Calu3 (cell line): ENCODE measurements at places on chromosomes 13 and 19. TPM values are rescaled to one million over a fixed set of nuclear protein-coding genes. Genes with fewer than 3 reads are reported as not detected.

- no peaks in the 10 kb centered on the region for H3K4me1 ChIP-seq
- no peak overlapping the region for H3K27ac ChIP-seq
Observed at GRCh38 chr13:22839603-22840530, 340.9 kb upstream of the SGCG start.

DNA sequence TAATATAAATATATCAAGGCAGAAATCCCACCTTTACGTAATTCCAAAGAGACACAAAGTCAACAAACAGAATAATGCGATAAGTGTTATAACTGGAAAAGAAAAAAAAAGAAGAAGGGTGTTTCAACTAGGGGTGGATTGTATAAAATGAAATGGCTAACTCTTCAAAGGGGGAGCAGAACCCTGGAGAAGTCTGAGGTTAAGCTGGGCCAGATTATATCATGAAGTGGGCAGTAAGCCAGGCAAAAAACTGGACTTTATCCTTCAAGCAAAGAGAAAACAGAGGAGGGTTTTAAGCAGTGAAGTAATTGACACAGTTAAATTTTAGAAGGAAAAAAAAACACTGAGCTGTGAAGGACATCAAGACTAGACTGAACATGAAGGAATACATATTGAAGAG lies 41.9 kb downstream of the TBC1D4 start:
- no peak overlapping the region for H3K4me3 ChIP-seq
- no peaks in the 10 kb centered on the region for H3K36me3 ChIP-seq
- no peaks in the 10 kb centered on the region for H3K27me3 ChIP-seq
- no peak overlapping the region for H3K27ac ChIP-seq
- DNase-seq, result no peak

- H3K36me3 ChIP-seq, result no peaks in the 10 kb centered on the region
- no peaks in the 10 kb centered on the region for H3K4me1 ChIP-seq
- no peak overlapping the region for H3K4me3 ChIP-seq
Observed at GRCh38 chr19:46821512-46822409, 28.9 kb downstream of the AP2S1 start.

DNA sequence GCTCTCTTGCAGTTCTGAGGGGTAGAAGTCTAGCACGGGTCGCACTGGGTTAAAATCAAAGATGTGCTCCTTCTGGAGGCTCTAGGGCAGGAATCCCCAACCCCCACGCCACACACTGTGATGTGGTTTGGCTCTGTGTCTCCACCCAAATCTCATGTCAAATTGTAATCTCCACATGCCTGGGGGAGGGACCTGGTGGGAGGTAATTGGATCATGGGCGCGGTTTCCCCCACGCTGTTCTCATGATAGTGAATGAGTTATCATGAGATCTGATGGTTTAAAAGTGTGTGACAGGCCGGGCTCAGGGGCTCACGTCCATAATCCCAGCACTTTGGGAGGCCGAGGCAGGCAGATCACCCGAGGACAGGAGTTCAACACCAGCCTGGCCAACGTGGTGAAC lies 26.6 kb upstream of the CALM3 start:
- peaks cover 9% of the 10 kb centered on the region for H3K4me1 ChIP-seq
- DNase-seq, result no peak
- H3K27me3 ChIP-seq, result peaks cover 56% of the 10 kb centered on the region

DNA sequence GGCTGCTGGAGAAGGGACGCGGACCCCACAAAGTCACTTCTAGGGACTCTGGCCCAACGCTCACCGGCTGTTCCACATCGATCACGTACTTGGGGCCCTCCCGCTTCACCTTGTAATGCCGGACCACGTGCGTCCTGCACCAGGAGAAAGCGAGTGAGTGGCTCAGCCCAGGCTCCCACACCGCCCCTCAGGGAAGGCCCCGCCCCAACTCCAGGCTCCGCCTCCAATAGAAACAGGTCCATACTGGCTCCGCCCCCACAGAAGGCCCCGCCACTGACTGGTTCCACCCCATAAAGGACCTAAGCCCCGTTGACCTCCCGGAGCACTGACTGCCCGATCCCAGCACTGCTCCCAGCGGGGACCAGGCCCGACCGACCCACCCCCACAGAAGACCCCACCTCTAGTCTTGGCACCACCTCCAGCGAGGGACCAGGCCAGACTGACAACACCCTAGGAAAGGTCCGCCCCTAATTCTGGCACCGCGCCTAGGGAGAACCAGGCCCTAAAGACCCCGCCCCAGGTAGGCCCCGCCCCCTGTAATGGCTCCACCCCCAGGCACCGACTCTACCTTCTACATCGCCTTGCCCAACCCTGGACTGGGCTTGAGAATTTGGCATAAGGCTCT lies 11.3 kb downstream of the STAP2 start:
- no peaks in the 10 kb centered on the region for H3K4me1 ChIP-seq
- H3K27ac ChIP-seq, result no peak overlapping the region
- no peaks in the 10 kb centered on the region for H3K27me3 ChIP-seq
- no peak overlapping the region for H3K4me3 ChIP-seq

- no peaks in the 10 kb centered on the region for H3K27me3 ChIP-seq
- H3K4me3 ChIP-seq, result no peak overlapping the region
- no peaks in the 10 kb centered on the region for H3K36me3 ChIP-seq
- DNase-seq, result no peak
- no peaks in the 10 kb centered on the region for H3K4me1 ChIP-seq
Observed at GRCh38 chr13:79870766-79871165, 389.8 kb downstream of the NDFIP2 start.

- H3K36me3 ChIP-seq, result no peaks in the 10 kb centered on the region
- peaks cover 8% of the 10 kb centered on the region for H3K4me1 ChIP-seq
- no peaks in the 10 kb centered on the region for H3K27me3 ChIP-seq
- DNase-seq, result peak; percentile 40
- no peak overlapping the region for H3K4me3 ChIP-seq
Observed at GRCh38 chr13:110006304-110006703, 219.9 kb upstream of the IRS2 start.

GRCh38 chr19:13920940-13921747 lies 15.1 kb downstream of the CC2D1A start:
- no peak overlapping the region for H3K27ac ChIP-seq
- no peaks in the 10 kb centered on the region for H3K27me3 ChIP-seq
- no peaks in the 10 kb centered on the region for H3K4me1 ChIP-seq
- no peak overlapping the region for H3K4me3 ChIP-seq
- DNase-seq, result no peak

GRCh38 chr19:1918975-1919374 lies 13.8 kb downstream of the ADAT3 start:
- DNase-seq, result no peak
- H3K27me3 ChIP-seq, result no peaks in the 10 kb centered on the region
- peaks cover 19% of the 10 kb centered on the region for H3K36me3 ChIP-seq
- H3K4me1 ChIP-seq, result no peaks in the 10 kb centered on the region

DNA sequence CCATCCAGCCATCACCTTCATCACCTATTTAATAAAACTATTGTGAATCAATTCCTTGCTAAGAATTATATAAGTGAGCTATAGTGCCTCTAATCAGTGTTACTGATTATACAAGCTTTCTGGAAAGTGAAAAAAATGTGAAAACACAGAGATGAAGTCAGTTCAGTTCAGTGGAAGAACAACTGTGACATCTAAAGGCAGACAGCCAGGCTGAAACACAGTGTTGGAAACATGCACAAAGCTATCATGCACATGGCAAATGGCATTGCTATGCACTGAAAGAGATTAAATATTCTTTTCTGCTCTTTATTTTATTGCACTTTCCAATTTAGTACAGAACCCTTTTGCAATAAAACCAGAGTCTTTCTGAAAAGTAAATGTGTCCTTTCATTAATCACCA lies 294.0 kb downstream of the RBM26 start:
- no peak for DNase-seq
- H3K36me3 ChIP-seq, result no peaks in the 10 kb centered on the region
- H3K27me3 ChIP-seq, result no peaks in the 10 kb centered on the region
- no peaks in the 10 kb centered on the region for H3K4me1 ChIP-seq
- no peak overlapping the region for H3K27ac ChIP-seq
- H3K4me3 ChIP-seq, result no peak overlapping the region

DNA sequence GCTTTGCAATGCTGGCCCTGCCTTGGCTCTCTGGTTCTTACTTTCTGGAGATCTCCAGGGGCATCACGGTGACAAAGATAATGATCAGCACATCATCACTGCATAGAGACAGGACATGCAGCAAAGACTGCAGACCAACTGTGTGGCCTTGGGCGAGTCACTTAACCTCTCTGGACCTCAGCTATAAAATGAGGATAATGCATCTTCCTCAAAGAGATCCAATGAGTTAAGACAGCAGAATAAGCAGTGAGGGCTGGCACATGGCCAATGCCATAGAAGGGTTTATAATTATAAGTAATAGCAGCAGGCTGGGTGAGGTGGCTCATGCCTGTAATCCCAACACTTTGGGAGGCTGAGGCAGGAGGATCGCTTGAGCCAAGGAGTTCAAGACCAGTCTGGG lies 2.4 kb downstream of the MAG start:
- H3K36me3 ChIP-seq, result no peaks in the 10 kb centered on the region
- H3K27me3 ChIP-seq, result peaks cover 46% of the 10 kb centered on the region
- no peak overlapping the region for H3K27ac ChIP-seq
- DNase-seq, result no peak

GRCh38 chr13:39596685-39597084 lies 6.3 kb downstream of the LHFPL6 start:
- H3K36me3 ChIP-seq, result no peaks in the 10 kb centered on the region
- H3K27me3 ChIP-seq, result peaks cover 15% of the 10 kb centered on the region
- no peak for DNase-seq
- no peak overlapping the region for H3K4me3 ChIP-seq

DNA sequence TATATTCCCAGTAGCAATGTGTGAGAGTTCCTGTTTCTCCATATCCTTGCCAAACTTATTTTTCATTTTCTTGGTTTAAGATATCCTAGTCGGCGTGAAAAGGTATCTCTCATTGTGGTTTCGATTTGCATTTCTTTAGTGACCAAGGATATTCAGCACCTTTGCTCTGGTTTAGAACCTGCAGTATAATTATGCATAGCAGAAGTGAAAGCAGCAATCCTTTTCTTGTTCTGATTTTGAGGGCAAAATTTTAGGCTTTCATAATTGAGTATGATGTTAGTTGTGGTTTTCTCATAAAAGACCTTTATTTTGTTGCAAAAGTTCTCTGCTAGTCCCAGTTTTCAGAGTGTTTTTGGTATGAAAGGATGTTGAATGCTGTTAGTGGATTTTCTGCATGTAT lies 491.0 kb downstream of the FGF9 start:
- no peaks in the 10 kb centered on the region for H3K27me3 ChIP-seq
- no peaks in the 10 kb centered on the region for H3K4me1 ChIP-seq
- DNase-seq, result no peak
- H3K36me3 ChIP-seq, result no peaks in the 10 kb centered on the region
- no peak overlapping the region for H3K4me3 ChIP-seq
- no peak overlapping the region for H3K27ac ChIP-seq

DNA sequence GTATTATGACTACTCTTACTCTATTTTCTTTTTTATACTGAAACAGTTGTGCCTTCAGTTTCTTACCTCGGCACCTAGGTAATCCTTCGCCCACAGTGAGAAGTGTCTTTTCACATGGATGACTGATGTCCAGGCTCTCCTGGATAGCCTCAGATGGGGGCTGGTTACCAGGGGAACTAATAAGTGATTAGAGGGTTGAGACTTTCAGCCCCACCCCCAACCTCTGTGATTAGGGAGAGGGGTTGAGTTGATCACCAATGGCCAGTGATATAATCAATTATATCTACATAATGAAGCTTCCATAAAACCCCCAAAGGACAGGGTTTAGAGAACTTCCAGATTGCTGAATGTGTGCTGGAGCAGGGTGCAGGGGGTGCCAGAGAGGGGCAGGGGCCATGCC lies 43.0 kb upstream of the GPR183 start:
- H3K27me3 ChIP-seq, result no peaks in the 10 kb centered on the region
- H3K4me1 ChIP-seq, result no peaks in the 10 kb centered on the region
- no peak for DNase-seq
- no peak overlapping the region for H3K27ac ChIP-seq
- H3K36me3 ChIP-seq, result no peaks in the 10 kb centered on the region

GRCh38 chr19:55691561-55692481 lies 16.8 kb downstream of the EPN1 start:
- H3K36me3 ChIP-seq, result peaks cover 73% of the 10 kb centered on the region
- H3K27me3 ChIP-seq, result no peaks in the 10 kb centered on the region
- no peak for DNase-seq
- peaks cover 12% of the 10 kb centered on the region for H3K4me1 ChIP-seq
- no peak overlapping the region for H3K4me3 ChIP-seq
- H3K27ac ChIP-seq, result no peak overlapping the region

- peaks cover 31% of the 10 kb centered on the region for H3K27me3 ChIP-seq
- no peak overlapping the region for H3K4me3 ChIP-seq
- no peak for DNase-seq
- H3K36me3 ChIP-seq, result no peaks in the 10 kb centered on the region
Observed at GRCh38 chr19:43124360-43124759, 41.9 kb upstream of the PSG2 start.

GRCh38 chr13:32150794-32151193 lies 119.2 kb downstream of the FRY start:
- no peaks in the 10 kb centered on the region for H3K27me3 ChIP-seq
- H3K27ac ChIP-seq, result no peak overlapping the region
- no peaks in the 10 kb centered on the region for H3K4me1 ChIP-seq

DNA sequence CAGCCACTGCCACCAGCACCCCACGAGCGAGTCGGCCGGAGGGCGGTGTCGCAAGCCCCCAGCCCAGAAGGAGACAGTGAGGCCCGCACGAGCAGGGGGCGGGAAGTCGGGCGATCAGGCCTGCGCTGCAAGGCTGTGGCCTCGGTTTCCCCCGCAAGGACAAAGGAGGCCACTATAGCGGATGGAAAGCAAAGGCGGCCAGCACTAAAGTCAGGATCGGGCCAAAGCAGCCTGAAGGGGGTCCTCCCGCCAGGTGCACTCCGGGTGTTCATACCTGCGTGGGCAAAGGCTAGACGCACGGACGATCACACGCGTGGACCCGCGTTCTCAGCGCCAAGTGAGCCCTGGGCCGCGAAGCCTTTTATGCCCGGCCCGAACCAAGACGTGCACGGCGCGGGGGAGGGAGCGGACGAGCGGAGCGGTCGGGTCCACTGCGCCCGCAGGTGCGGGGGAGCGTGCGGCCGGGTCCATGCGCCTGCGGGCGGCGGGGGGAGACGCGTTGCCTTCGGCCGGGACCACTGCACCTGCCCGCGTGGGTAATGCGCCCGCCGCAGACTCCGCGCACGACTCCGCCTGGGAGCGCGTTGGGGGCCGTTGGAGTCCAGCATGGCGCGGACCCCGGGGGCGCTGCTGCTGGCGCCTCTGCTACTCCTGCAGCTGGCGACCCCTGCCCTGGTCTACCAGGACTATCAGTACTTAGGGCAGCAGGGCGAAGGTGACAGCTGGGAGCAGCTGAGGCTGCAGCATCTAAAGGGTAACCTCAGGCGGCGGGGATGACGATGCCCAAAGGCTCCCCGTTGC lies at the start of the genes PRDX2 and THSD8:
Gene PRDX2, minus strand, starts transcription at position 335 of the 801 bp plus-strand sequence. CDS start 539 bp downstream, outside the sequence.
Gene THSD8, plus strand, starts transcription at position 604 of the 801 bp plus-strand sequence. Its CDS starts 3 bp downstream, at position 607.
- H3K27me3 ChIP-seq, result no peaks in the 10 kb centered on the region
- peaks cover 47% of the 10 kb centered on the region for H3K36me3 ChIP-seq
- peak within 1 kb of the TSS; percentile 59 for H3K4me3 ChIP-seq
- H3K27ac ChIP-seq, result peak within 1 kb of the TSS; percentile 52

- no peak for DNase-seq
- peaks cover 49% of the 10 kb centered on the region for H3K36me3 ChIP-seq
- peak overlapping the region; percentile 88 for H3K27ac ChIP-seq
- peak overlapping the region; percentile 74 for H3K4me3 ChIP-seq
Observed at GRCh38 chr13:24511816-24512196, 772 bp downstream of the PARP4 start.

- H3K27ac ChIP-seq, result no peak overlapping the region
- no peaks in the 10 kb centered on the region for H3K4me1 ChIP-seq
- H3K4me3 ChIP-seq, result no peak overlapping the region
- peaks cover 21% of the 10 kb centered on the region for H3K27me3 ChIP-seq
Observed at GRCh38 chr13:31767175-31767900, 28.0 kb downstream of the RXFP2 start.

The GPR4 gene
- not detected in 2 replicates for total RNA-seq

The ZFR2 gene
- total RNA-seq, result not detected in 2 replicates

The PDE4C gene
- total RNA-seq, result 0.90 and 2.4 TPM in 2 replicates

The ZNF573 gene
- 10.1 and 16.8 TPM in 2 replicates for total RNA-seq

The CHAMP1 gene
- total RNA-seq, result 8.3 and 10.3 TPM in 2 replicates

The CTXN1 gene
- 12.0 and 12.2 TPM in 2 replicates for total RNA-seq

The SLC17A7 gene
- not detected in 2 replicates for total RNA-seq

The ICAM1 gene
- total RNA-seq, result 91.0 and 147 TPM in 2 replicates
